PC-3 (cell line): ENCODE measurements at places on chromosomes 13 and 19. TPM values are rescaled to one million over a fixed set of nuclear protein-coding genes. Genes with fewer than 3 reads are reported as not detected.

C19orf38 gene
- total RNA-seq = 0.07 and 0.63 TPM in 2 replicates

THSD1 gene
- total RNA-seq = 1.0 and 1.3 TPM in 2 replicates

DACT3 gene
- 1.9 and 3.1 TPM in 2 replicates for total RNA-seq

LGALS16 gene
- not detected in 2 replicates for total RNA-seq

FXYD1 gene
- total RNA-seq = not detected in 2 replicates

GRCh38 chr19:31249217-31249616 lies 100.0 kb downstream of the TSHZ3 start:
- no peak overlapping the region for H3K27ac ChIP-seq
- DNase-seq = no peak
- no peaks in the 10 kb centered on the region for H3K36me3 ChIP-seq
- no peaks in the 10 kb centered on the region for H3K4me1 ChIP-seq
- H3K4me3 ChIP-seq = no peak overlapping the region

- no peak for DNase-seq
- peaks cover under 1% of the 10 kb centered on the region; the same call in 1 of the 2 replicates for H3K4me1 ChIP-seq
- H3K36me3 ChIP-seq = no peaks in the 10 kb centered on the region
- no peak overlapping the region for H3K27ac ChIP-seq
- H3K27me3 ChIP-seq = no peaks in the 10 kb centered on the region
Measured at GRCh38 chr19:46303691-46304397, 7.0 kb downstream of the HIF3A start.

GRCh38 chr19:2376784-2377519 lies 16.9 kb downstream of the TMPRSS9 start:
- no peak for DNase-seq
- H3K27ac ChIP-seq = no peak overlapping the region
- H3K27me3 ChIP-seq = no peaks in the 10 kb centered on the region

- no peak for DNase-seq
- no peaks in the 10 kb centered on the region for H3K4me1 ChIP-seq
- no peaks in the 10 kb centered on the region for H3K27me3 ChIP-seq
- H3K27ac ChIP-seq = no peak overlapping the region
- H3K36me3 ChIP-seq = no peaks in the 10 kb centered on the region
Measured at GRCh38 chr13:73201626-73202025, 142.8 kb downstream of the KLF5 start.

GRCh38 chr19:47310819-47311218 lies 1.2 kb downstream of the C5AR1 start:
- H3K27ac ChIP-seq = no peak overlapping the region
- peaks cover 3% of the 10 kb centered on the region; the same call in 1 of the 2 replicates for H3K4me1 ChIP-seq
- peak; percentile 55 for DNase-seq
- no peaks in the 10 kb centered on the region for H3K27me3 ChIP-seq
- no peak overlapping the region for H3K4me3 ChIP-seq

DNA sequence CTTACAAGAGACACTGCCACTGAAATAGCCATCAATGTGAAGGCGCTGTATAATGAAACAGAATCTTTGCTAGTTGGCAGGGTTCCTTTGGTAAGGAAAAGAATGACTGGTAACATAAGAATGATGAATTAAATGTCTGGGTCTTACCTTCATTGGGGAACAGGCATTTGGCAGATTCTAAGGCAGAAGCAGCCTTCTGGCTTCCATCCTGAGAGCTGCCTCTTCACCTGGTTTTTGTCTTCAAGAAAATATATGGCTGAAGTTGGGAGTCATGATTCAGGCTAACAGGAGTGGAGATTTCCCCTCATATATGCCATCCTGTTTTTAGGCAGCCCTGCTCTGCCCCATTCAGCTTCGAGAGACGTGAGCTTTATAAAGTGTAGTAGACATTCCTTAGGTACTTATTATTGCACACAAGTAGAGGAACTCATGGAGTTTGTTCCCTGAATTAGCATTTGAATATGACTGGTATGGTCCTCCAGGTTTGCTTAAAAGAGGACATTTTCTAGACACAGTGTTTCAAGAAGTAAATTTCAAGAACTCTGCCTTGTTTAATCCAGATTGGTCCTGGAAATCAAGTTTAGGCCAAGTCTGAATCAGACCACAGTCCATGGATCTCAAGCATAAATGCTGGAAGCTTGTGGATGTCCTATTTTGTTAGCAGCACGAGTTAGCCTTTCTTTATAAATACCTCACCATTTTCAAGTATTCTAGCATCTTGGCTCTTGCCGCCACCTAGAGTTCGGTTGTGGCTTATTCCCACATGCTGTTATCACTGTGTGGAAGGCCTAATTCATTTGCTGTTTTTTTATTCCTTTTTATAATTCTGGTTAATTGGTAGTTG lies 56.2 kb upstream of the AKAP11 start:
- peak; percentile 53 for DNase-seq
- H3K4me1 ChIP-seq = peaks cover 20% of the 10 kb centered on the region
- H3K36me3 ChIP-seq = peaks cover 13% of the 10 kb centered on the region
- no peak overlapping the region for H3K4me3 ChIP-seq
- H3K27ac ChIP-seq = no peak overlapping the region

DNA sequence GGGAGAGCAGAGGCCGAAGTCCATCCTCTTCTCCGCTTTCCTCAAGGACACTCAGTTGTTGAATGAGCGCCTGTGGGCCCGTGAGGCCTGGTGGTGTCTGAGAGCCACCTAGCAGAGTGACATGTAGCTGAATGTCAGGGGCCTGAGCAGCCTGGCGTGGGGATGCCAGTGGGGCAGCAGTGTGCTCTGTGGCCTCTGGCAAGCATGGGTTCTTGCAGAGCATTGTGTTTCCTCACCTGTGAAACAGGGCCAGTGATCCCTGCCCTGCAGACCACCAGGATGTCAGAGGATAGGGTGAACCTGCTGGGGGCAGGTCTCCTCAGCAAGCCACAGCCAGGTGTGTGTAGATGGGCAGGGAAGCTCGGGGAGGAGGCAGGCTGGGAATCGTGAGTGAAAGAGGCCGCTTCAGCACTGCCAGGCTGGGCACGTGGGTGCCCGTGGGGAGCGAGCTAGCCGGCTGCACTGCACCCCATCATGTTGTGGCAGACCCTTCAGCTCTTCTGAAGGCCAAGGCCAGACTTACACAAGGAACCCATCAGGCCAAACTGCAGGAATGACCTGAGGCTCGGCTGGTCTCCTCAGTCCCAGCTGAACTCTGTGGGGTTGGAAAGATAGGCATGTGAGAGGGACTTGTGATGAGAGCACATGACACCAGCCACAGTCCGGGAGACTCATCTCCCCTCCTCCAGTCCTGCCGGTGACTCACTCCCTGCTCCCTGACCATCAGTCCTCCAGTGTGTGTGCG lies 5.0 kb downstream of the PPP1R37 start:
- peak overlapping the region; percentile 52; the same call in 1 of the 2 replicates for H3K4me3 ChIP-seq
- peak overlapping the region; percentile 91 for H3K27ac ChIP-seq
- H3K27me3 ChIP-seq = no peaks in the 10 kb centered on the region

GRCh38 chr13:42073683-42074082 lies 25.2 kb downstream of the DGKH start:
- H3K36me3 ChIP-seq = no peaks in the 10 kb centered on the region
- no peaks in the 10 kb centered on the region for H3K4me1 ChIP-seq
- H3K27ac ChIP-seq = no peak overlapping the region
- no peak overlapping the region for H3K4me3 ChIP-seq

GRCh38 chr19:5255602-5256231 lies 84.9 kb downstream of the PTPRS start:
- peaks cover 23% of the 10 kb centered on the region for H3K36me3 ChIP-seq
- no peak overlapping the region for H3K27ac ChIP-seq
- no peak for DNase-seq
- H3K27me3 ChIP-seq = no peaks in the 10 kb centered on the region
